ENCODE measurements at places on chromosomes 6 and 20.

- no peak for DNase-seq
These were observed 97.4 kb downstream of the IRF4 start for GRCh38 chr6:489001-489400.

DNA sequence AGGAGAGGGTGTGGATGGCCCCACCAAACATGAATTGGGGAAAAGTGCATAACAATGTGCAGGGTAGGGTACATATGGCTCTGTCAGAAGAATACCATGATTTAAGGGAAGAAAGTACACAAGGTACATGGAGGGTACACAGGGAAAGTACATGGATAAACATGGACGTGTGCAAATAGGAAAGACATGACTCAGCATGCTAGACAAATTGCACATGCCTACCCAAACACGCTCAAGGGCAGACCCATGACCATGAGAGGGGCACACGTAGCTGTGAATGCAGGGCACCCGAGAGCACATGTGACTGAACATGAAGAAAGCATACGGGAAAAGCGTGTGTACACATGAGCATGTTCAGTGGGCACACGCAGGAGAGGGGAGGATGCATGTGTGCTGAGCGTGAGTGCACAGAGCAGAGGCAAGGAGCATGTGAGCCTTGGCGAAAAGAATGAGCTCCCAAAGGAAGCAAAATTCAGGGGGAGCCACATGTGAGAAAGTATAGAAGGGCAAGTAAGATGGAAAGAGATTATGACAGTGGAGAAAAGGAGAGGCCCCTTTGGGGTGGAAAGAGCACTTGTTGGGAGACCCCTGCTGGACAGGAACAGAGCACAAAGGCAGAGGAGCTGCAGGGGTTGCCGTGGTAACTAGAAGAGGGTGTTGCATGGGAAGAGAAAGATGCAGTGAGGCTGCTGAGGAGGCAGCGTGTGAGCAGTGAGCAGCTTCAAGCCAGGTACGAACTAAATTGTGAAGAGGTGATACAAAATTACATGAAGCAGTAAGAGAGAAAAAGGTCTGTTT is 17.8 kb downstream of the OR2H2 start:
- no peak for DNase-seq

DNA sequence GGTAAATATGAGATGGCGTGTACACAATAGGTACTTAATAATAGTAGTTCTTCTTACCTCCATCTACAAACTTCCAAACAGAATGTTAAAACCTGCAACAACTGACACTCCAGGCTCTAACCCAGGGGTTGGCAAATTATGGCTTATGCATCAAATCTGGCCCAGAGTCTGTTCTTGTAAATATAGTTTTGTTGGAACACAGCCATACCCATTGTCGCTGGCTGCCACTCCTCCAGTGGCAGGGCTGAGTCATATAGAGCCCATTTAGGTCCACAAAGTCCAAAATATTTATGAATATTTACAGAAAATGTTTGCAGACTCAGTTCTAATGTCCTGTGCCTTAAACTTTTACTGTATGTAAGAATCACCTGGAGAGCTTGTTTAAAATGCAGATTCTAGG is 69.9 kb upstream of the BTBD3 start:
- DNase-seq = no peak

DNA sequence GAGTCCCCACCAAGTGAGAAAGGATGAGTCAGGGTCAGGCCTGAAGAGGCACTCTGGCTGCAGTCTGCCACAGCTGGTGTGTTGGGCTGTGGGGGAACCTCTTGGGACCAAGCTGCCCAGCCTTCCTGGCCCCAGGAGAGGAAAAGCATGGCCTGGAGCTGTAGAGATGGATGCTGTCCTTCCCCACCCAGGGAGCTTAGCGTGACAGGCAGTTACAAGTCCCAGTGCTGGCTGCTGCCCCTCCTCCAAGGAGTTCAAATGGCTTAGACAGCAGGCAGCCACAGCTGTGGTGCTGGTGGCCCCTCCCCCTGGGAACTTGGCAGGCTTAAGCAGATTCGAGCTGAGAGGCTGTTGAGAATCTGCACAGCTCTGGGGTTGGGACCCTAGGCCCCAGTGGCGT is 253.2 kb downstream of the PLCB1 start:
- DNase-seq = peak; percentile 95

DNA sequence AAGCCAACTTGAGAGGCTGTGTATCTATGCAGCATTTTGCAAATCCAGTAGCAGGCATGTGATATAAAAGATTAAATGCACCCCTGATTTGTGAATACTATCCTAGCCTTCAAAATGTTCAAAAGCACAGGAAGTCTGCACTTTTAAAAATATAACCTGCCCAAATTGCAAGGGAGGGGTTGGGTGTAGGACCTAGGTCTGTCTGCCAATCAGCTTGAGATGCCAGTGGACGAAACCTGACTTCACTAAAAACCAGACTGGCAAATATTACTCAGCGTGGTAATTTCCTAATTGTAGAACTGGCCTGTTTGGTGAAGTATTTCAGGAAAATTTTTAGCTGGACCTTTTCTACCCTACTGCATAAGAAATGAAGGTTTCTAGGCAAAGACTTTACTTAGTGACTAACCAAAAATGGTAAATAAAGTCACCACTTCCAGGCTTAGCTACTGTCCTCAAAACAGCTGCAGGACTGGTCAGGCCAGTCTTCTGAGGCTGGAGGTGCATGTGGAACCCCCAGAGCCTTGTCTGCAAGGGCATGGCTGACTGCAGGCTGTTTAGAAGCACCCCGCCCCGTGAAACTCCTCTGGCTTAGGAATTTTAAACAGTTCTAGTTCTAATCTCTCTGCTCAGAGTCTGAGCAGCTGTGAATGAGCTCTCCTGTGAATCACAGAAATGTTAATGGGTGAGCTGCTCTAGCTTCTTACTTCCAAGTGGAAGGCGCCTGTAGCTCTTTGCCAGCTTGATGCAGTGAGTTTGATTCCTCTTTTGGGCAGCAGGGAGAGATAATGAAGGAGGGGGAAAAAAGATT is 104.4 kb upstream of the ESR1 start:
- DNase-seq = no peak

- DNase-seq = no peak
These were observed 194.7 kb upstream of the SOX4 start for GRCh38 chr6:21398741-21399325.

- DNase-seq = no peak
These were observed 1.9 kb upstream of the HMGA1 start for GRCh38 chr6:34234667-34235306.

- no peak for DNase-seq
These were observed 671 bp downstream of the TAPBP start for GRCh38 chr6:33313105-33313708.

DNA sequence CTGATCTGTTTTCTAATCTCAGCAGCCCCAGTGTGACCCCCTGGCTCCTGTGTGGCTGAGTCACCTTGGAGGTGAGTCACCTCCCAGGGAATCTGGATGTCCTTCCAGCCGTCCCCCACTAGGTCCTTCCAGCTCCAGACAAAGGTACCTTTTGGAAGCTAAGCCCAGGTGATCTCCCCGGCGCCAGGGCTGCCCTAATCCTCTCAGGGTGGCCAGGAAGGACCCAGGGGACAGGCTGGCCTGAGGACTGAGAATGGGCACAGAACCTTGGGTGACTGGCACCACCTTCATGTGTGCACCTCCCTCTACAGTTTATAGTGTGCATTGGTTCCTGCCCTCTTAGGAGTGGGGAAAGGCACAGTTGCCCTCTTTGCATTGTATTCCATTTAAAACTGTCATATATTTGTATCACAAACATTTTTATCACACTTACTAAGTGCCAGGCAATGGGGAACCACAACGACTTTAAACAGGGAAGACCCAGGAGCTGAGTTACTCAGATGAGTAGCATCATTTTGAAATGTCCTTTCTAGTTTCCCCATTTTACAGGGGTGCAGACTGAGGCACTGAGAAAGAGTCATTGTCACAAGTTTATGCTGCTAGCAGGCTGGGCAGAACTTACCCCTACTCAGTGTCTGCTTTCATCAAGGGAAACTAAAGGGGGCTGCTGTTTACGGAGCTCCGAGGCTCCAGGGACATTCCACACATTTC is 2.6 kb upstream of the BPIFB4 start:
- peak; percentile 39 for DNase-seq

DNA sequence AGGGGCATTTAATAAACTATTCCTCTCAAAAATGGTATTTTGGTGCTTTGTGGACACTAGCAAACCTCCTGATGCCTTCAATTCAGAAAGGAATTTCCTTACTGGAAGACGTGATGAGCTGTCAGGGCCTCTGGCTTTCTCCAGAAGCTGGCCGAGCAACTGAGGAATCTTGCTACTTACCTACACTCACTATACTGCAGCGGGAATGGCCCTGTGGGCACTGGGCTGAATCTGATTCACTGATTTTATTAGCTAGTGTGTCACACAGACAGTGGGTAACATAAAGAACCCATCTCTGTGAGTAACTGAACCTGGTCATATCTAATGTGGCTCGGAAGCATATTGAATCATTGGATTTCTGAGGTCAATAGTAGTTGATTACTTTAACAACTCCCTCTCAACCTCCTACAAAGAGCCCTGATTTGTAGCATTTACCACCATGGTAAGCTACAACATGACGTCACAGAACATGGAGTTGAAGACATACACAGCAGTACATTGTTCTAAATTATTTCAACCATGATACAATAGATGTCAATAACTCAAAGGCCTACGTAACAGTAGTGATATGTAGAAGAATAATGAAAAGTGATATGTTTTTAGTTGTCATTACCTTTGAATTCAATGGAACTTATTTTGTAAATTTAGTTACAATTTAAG is 232.1 kb downstream of the SYNE1 start:
- DNase-seq = no peak

DNA sequence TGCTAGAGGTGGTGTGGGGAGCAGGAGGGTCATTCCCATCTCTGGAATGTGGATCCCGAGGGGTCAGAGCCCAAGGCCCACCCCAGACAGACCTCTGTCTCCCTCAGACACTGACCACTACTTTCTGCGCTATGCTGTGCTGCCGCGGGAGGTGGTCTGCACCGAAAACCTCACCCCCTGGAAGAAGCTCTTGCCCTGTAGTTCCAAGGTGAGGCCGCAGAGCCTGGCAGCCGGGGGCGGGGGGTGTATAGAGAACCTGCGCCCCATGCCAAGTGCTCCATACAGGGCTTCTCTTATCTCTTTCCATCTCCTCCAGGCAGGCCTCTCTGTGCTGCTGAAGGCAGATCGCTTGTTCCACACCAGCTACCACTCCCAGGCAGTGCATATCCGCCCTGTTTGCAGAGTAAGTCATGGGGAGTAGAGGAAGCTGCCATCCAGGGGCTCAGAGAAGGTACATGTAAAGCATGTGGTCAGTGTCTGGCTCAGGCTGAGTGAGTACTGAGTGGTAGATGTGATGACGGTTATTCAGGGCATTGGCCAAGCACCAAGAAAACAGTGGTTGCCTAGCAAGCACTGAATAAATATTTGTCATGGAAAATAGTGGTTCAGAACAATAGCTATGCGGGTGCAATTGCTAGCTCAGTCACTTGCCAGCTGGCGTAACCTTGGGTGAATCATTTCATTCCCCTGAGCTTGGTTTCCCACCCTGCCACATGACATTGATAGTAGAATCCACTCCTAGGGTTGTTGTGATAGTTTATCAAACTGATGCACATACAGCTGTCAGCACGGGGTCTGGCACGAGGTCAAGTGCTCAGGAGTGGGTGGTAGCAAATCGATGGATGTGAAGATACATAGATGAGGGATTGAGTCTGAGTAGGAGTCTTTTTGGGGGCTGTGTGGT is 3.5 kb downstream of the PIGT start:
- no peak for DNase-seq

DNA sequence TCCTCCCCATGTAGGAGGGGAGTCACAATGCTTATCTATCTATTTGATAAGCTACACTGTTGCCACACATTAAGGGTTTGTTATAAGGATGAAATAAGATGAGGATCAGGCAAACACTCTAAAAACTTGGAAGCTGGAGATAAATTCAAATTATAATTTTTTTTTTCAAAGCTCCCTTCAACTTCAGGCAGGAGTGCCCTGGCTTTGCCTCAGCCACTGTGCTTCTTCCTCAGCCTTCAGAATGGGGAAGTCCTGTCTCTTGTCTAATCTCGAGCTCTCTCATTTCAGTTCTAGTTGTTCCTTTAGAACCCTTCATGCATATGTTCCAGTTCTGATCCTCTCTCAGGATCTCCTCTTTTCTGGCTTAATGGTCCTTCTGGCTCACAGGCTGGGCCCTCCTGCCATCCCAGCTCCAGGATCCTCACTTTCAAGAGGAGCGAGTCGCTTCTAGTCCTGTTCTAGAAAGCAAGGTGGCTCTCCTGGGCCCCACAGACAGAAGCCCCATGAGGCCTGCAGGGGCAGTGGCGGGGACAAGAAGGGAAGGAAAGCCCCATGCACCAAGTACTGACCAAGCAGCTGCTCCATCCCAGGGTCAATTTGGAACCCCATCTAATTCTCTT is 164.3 kb downstream of the VEGFA start:
- DNase-seq = no peak

- no peak for DNase-seq
These were observed 22.0 kb downstream of the STXBP5 start for GRCh38 chr6:147226163-147226724.

- peak; percentile 64 for DNase-seq
These were observed 7.0 kb downstream of the HIVEP2 start for GRCh38 chr6:142937986-142938385.

DNA sequence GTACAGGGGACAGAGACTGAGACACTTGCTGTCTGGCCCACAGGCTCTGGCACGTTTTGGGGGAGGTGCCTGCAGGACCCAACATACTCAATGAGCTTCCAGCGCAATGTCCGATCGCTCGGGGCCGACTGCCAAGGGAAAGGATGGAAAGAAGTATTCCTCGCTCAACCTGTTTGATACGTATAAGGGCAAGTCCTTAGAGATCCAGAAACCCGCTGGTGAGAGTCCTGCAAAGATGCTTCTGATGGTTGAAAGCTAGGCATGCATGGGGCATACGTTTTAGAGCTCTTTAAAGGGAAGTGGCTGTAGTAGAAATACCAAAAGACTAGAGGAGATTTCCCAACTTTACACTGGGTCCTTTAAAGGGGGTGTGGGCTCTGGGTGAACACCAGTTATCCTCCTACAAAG is 2.2 kb downstream of the PRRC2A start:
- no peak for DNase-seq
